Immature natural killer cell (primary cell): ENCODE measurements at places on chromosomes 7 and 10. TPM values are rescaled to one million over a fixed set of nuclear protein-coding genes. Genes with fewer than 3 reads are reported as not detected.

Gene BLNK
- polyA plus RNA-seq = 0.81 TPM

Gene MAT1A
- not detected for polyA plus RNA-seq

Gene KNDC1
- polyA plus RNA-seq = not detected

Gene ASB10
- polyA plus RNA-seq = not detected

Gene KAZALD1
- not detected for polyA plus RNA-seq

Gene SLC26A3
- not detected for polyA plus RNA-seq

Gene ZNF425
- polyA plus RNA-seq = 1.9 TPM

Gene ITIH2
- not detected for polyA plus RNA-seq

Gene STEAP2
- polyA plus RNA-seq = not detected
